ENCODE measurements at places on chromosomes 2 and 18.

DNA sequence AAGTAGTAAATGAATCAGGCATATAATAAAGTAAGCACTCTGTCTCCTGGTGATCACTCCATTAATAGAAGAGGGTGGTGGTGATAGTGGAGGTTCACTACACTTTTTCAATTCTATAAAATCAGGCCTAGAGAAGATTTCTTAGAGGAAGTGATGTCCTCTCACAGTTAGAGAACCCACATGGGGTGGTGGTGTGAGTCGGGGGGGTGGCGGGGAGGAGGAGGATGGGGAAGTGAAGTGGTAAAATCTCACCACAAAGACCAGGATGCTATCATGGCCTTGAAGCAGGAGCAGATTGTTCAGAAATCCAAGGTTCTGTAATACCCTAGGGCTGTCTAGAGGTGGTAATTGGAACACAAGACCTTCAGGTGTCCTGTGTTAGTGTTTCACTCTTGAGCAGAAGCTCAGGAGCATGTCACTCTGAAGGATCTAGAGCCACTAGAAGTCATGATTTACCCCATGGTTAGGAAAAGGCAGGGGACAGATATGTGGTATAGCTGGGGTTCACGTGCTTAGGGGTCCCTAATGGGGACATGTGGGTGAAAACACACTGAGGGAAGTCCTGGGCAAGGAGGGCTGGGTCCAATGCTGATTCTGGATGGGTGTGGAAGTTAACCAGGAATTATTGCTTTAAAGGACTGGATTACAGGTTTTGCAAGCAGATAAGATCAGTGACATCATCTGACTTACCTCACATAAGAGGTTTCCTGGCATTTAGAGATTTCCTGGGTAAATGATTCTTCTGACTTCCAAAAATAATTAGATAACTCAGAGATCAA lies 31.0 kb downstream of the RNF125 start:
- DNase-seq, result peak; percentile 42

- DNase-seq, result no peak
Observed at GRCh38 chr2:10283106-10284062, 19.3 kb upstream of the HPCAL1 start.

- no peak for DNase-seq
Observed at GRCh38 chr2:223949241-223949840, 4.2 kb upstream of the WDFY1 start.

- no peak for DNase-seq
Observed at GRCh38 chr2:19929226-19929625, 27.4 kb upstream of the TTC32 start.

DNA sequence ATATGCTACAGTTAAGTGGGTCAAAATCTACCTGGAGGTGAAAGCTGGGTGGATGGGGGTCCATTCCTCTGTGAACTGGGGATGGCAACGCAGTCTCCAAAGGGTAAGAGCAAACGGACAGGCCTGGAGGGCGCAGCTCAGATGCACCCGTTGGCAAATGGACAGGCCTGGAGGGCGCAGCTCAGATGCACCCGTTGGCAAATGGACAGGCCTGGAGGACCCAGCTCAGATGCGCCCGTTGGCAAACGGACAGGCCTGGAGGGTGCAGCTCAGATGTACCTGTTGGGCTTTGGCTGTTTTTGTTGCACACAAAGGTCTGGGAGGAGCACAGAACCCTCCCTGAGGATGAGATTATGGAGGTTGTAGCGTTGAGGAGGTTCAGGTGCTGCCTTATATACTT lies 33.7 kb downstream of the RBFA start:
- DNase-seq, result no peak

DNA sequence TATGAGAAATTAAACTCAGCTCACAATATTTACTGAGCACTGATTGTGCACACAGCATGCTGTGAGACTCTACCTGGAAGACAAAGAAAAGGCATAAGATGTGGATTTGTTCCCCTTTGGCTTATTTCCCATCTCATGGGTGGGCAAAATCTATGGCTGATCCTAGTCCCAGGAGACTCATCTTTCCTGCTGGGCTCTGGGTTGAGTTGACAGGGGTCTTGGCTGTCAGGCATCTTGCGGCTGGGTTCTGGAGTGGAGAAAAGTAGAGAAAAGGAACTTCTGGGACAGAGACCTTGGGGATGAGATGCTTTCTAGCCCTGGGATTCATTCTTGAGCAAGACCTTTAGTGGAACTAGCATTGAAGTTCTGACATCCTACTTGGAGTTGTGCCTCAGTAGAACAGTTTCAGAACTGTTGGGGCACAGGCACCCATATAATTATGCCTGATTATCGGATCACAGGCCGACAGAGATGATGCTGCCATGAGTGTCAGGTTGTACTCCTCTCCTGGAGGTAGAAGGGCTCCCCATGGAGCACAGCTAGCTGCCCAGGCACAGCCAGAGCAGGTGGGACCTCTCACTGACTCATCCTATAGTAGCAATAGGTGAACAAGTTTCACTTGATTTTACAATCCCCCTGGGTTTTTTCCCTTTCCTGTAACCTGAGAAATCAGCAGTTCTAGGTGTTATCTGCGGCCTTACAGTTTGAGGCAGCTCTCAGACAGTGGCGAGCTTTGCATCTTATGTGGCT lies 260.9 kb downstream of the CYRIA start:
- DNase-seq, result no peak

DNA sequence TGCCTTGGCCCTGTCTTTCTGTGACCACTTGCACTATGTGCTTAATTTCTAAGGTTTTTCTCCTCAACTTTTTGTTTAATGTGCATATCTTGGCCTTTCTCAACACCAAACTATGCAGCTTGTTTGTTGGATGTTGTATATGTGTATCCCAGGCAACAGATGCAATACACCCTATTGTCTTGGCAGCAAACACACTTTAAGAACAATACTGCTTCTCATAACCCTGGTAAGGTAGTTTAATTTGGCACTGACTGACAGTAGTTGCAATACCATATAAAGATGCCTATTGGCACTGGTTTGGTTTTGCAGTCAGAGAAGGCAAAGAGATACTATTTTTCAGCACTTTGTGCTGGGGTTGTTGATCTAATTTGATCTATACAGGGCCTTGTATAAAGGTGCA lies 360.7 kb upstream of the CWC22 start:
- DNase-seq, result no peak

DNA sequence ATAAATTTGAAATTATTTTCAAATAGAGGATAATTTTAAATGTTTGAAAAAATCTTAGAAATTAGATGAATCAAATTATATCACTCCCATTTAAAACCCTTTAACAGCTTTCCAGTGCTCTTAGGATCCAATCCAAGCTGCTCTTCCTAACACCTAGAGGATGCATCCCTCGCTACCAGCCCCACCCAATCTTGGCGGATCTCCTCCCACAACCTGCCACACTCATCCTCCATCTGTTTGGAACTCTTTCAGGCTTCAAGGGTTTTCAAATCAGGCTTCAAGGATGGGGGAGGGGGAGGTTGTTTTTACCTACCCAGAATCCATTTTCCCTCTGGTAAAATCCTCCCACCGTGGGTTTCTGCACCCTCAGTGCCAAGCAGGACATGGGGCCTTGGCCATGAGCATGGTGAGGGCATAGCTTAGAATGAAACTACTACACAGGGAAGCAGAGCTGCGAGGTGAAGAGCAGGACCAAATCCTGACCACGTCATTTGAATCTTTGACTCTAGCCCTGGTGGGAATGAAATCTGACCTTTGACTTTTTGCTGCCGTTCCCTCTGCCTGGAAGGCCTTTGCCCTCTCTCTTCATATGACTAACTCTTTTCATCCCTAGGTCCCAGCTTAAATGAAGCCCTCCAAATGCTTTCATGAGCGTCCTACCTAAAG lies 113.0 kb upstream of the MAPRE2 start:
- DNase-seq, result no peak

DNA sequence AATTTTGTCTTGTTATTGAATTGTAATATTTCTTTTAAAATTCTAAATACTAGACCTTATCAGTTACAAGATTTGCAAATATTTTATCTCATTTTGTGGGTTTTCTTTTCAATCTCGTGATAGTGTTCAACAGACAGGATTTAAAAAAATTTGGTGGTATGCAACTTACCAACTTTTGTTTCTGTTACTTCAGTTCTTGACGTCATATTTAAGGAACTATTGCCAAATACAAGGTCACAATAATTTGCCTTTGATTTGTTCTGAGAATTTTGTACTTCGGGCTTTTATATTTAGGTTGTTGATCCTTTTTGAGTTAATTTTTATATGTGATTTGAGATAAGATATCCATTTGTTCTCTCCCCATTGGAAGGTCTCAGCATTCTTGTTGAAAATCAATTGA lies 876.6 kb downstream of the DCDC2C start:
- no peak for DNase-seq

DNA sequence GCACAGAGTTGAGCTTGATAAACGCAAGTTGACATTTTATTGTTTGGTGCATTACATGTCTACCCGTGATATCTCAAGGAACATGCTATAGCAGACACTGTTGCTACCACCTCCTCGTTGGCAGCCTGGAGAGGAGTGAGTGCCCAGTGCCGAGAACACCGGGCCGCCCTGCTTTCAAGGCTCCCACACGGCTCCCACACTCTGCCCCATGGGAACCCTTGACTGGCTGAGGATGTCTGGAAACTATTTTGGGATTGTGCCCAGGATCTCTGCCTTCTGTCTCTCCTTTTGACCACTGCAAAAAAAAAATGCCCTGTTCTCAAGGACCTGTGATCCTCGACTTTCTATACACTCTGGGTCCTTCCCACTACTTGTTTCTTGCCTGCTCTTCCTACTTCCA lies 21.1 kb downstream of the TET3 start:
- DNase-seq, result no peak

DNA sequence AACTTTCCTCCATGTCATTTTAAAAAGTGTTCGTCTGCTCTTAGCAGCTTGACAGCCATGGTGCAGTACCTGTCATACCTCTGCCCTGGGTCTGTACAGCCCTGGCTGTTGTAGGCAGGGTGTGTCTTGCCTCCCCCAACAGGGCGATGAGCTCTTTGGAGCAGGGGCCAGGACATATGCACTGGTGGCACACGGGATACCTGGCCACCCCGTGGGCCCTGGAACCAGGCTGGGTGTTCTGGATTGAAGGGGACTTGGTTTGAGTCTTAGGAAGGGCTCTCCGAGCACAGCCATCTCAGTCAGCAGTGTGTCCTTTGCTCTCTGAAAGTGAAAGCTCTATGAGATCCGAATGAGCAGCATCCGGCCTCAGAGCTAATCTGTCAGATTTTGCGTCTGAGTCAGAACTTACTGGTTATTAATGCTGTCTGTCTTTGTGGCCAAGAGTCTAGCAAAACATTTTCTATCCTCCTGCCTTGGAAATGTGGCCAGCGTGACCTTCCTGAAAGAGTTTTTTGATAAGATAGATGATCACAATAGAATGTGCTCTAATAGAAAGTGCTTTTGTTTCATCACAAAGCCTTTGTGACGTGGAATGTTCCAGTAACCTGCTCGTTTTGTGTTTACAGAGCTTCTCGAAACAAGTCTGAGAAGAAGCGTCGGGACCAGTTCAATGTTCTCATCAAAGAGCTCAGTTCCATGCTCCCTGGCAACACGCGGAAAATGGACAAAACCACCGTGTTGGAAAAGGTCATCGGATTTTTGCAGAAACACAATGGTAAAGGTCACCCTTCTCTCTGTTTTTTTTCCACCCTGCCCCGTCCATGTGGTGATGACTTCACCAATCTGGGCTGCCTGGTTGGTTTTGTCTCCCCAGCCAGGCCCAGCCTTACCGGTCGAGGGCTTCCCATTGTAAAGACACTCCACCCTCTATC lies 77.3 kb upstream of the RPL31 start:
- DNase-seq, result peak; percentile 27

DNA sequence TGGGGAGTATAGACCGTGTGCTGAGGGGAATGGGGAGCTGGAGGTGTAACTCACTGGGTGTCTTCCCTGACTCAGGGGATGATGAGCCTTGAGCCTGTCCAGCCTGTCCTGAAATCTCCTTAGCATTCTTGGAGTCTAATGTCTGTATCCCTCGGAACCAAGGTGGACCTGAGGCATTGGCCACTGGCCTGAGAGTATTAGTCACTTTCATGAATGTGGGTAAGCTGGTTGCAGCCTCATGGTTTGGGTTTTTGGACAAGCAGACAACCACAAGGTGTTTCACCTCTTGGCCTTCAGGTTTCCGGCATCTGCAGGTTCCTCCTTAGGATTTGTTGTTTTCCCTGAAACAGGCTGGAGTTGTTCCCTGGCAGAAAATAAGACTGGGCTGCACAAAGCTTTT lies 63.2 kb downstream of the PRKCE start:
- no peak for DNase-seq

DNA sequence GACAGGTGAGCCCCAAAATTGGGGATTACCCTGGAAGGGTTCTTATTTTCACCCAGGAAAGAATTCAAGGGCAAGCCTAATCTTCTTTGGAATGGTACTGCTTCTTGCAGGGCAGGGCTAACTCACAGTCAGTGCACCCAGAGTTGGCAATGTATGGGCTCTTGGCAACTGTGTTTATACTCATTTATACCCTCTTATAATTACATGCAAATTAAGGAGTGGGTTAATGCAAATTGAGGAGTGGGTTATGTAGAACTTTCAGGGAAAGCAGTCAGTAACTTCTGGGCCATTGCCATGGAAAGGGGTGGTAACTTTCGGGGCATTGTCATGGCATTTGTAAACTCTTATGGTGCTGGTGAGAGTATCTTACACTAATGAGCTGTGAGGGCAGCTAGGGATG lies 59.2 kb downstream of the SERPINB8 start:
- DNase-seq, result no peak

DNA sequence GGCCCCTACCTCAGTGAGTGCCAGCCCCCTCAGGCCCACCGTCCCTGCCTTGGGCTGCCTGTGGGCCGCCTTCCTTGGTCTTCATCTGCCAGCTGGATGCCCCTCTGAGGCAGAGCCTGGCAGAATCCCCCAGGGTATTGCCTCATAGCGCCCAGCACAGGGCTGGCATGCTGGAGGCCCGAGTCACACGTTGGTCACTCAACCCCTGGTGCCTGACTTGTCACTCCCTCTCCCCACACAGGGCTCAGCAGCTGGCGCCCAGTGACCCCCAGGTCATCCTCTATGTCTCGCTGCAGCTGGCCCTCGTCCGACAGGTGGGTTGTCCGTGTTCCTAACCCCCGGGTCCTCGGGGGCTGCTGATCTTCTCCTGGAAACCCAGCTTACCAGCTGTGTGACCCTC lies 108.4 kb upstream of the MCFD2 start:
- DNase-seq, result no peak

GRCh38 chr18:13584825-13585224 lies 141.5 kb downstream of the FAM210A start:
- DNase-seq, result no peak

- no peak for DNase-seq
Observed at GRCh38 chr2:69260666-69261065, 126.4 kb downstream of the GFPT1 start.

DNA sequence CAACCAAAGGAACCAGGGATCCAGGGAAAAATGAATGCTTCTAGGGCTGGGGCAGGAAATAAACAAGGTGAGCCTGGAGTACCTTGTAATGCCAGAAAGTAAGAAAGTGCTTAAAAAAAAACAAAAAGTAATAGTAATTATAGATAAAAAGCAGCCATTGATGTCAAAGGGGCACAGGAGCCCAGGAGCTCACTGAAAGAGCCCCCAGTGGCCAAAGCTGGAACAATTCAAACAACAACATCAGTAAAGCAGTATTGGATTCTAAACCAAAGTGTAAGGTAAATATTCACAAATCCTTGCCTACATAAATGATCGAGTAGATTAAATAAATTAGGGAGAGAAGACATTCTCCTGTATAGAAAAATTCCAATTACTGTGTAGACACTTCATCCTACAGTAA lies 114.3 kb upstream of the ARL4C start:
- DNase-seq, result no peak
